ENCODE measurements at places on chromosomes 1 and 21.
A peak's percentile ranks its signal among the peaks of the same experiment; 100 is the strongest.

GRCh38 chr1:167713330-167714081 lies 8.3 kb upstream of the MPZL1 start:
- DNase-seq, result peak; percentile 20

DNA sequence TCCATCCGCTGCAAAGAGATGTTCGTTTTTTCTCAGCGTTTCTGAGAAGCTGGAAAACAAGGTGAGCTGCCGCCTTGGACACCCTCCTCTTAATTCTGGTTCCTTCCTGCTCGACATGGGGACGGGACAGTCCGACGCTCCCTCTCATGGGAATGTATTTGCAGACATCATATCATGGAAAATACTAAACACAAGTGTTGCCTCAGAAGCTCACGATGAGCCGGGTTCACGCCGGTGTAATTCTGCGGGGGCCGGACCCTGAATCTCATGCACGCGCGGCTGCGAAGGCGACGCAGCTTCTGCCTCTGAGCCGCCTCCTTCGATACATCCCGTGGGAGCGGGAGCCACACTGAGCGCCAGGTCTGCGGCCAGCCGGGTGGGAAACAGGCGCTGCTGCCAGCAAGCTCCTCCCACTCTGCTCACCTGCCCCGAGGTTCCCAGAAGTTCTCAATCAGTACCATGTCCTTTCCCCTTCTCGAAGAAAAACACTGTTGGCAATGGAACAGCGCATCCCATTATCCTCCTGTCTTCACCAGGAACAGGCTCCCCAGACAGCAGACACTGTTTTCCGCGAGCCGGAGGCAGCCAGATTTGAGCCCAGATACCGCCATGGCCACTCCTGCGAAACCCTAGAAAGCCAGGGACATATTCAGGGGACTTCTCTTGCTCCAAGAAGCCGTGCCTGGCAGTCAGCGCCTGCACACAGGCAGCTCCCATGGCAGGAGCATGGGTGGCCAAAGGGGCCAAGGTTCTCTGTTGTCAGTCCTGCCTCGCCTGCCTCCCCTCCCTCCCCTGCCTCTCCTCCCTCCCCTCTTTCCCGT lies 98.0 kb downstream of the WDR4 start:
- no peak for DNase-seq

DNA sequence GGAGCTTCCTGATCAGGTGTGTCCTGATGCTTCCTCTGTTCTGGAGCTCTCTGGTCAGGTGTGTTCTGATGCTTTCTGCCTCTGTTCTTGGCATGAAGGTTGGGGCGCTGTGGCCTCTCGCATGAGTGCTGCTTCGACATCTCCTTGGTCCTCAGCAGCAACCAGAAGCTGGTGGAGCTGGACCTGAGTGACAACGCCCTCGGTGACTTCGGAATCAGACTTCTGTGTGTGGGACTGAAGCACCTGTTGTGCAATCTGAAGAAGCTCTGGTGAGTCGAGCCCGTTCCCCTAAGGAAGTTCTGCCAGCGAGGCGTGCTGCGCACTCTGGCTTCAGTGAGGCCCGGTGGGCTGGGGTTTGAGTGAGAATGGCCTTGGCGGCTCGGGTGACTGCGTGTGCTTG lies 18.0 kb downstream of the NLRP3 start:
- DNase-seq, result no peak

GRCh38 chr1:85576266-85576641 lies 4.3 kb upstream of the CCN1 start:
- DNase-seq, result no peak

GRCh38 chr1:246528933-246529731 lies 22.1 kb upstream of the SMYD3 start:
- no peak for DNase-seq
